ENCODE measurements at places on chromosomes 16 and 17. TPM values are rescaled to one million over a fixed set of nuclear protein-coding genes. Genes with fewer than 3 reads are reported as not detected.

Gene XYLT1
- 6.9 TPM for total RNA-seq

GRCh38 chr17:82519971-82520903, 705 bp downstream of the FOXK2 start:
- peak; percentile 45 for DNase-seq

Gene HASPIN
- 12.7 TPM for total RNA-seq

Gene NOD2
- 0.30 TPM for total RNA-seq

Gene NACA2
- total RNA-seq, result not detected

GRCh38 chr17:28341516-28341915, 6.0 kb downstream of the TNFAIP1 start:
- no peak for DNase-seq

DNA sequence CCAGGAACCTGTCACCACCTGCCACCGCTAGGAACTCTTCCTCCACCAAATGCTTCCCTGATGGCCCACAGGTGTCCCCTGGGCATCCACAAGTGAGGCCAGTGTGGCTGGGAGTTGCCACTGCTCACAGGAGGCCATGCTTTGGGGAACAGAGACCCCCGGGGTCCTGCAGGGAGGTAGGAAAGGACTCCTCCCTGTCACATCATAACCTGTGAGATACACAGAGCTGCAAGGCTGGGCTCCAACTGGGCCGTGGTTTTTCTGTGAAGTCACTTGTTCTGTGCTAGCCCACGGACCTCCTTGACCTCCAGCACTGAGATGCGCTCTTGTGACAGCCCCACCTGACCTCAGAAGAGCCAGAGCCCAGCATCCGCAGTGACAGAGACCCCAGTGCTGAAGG, 311.2 kb downstream of the C16orf95 start:
- DNase-seq, result no peak

DNA sequence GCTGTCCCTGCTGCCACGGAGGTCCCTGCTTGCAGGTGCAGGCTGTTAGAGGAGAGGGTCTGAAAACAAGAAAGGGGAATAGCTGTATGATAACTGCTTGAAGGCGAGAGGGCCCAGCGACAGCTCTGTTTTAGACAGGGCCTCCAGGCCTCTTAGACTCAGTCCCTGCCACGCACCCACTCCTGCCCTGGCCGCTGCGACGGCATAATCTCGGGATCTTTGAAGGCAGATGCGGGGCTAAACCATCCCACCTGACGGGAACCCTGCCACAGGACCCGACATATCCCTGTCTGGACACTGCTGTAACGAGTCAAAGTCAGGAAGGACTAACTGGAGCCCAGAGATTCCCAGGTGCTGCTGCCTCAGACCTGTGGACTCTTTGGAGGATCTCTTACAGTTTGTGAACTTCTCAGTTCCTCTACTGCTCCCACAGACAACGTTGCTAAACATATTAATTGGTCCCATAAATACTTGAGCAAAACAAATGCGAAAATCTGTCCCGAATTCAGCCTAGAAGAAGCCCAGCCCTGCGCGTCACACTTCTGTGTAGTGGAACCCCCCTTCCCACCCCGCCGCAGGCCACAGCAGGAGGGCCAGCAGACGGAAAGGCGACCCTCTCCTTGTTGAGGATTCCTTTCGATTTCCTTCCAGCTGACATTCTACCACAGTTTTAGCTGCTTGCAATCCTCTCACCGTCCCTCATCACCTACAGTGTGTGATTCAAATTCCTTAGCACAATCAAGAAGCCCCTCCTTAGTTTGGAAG, 998 bp upstream of the TMEM11 start:
- peak; percentile 23 for DNase-seq

DNA sequence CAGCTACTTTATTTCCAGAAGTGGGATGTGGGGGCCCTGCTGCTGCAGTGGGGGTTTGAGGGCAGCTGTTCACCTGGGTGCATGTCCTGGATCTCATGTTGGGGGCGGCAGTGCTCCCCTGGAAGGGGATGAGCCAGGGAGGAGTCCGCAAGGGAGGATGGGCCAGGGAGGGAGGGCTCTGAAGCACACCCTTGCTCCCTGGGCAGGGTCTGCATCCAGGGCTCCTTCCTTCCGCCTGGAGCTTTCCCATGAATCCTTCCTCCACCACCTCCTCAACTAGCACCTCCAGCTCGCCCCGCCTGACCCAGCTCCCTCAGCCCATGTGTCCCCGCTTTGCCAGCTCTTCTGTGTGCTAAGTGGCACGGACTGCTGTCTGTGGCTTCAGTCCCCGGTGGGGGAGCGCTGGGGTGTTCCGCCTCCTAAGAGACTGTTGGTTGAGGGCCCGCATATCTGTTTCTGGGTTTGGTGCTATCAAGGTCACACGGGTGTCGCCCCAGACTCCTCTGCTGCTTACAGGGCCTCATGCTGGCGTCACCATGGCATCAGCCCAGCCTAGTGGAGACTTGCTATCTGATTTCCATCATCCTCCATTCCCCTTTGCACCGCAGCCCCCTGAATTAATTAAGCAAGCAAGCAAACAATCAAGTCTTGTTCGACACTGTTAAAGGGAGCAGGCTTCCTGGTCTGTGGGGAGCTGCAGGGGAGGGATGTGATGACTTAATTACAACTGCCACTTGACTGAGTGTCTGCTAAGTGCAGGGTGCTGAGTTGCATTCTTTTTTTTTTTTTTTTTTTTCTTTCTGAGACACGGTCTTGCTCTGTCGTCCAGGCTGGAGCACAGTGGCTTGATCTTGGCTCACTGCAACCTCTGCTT, 71.8 kb downstream of the PRKCA start:
- peak; percentile 78 for DNase-seq

GRCh38 chr16:56999409-57000270, 10.3 kb downstream of the NLRC5 start:
- DNase-seq, result peak; percentile 21

DNA sequence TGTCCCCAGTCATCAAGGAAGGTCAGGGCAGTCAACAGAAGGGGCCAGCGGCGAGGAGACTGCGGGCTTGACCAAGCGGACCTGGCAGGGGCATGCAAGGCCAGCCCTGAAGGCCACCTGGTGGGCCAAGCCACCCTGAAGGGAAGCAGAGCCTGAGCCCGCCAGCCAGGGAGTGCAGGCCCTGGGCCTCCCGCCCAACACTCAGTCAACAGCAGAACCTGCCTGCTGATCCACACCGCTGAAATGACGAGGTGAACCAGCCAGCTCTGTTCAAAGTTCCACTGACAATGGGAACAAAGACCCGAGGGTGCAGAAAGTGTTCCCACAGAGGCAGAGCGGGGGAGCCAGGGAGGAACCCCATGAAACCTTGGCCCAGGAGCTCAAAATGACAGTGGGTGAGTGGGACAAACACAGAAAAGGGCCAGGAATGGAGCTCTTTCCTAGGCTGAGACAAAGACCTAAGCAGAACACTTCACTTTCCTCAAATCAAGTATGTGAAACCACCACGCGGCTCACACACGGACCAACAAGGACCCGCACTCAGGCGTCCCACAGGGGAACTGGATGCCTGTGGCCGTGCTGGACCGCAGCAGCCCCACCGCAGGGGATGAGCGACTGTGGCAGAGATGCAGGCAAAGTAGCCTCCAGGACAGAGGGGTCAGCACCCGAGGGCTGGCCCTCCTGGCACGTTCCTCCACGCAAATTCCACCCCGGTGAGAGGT, 12.0 kb downstream of the AXIN1 start:
- no peak for DNase-seq

DNA sequence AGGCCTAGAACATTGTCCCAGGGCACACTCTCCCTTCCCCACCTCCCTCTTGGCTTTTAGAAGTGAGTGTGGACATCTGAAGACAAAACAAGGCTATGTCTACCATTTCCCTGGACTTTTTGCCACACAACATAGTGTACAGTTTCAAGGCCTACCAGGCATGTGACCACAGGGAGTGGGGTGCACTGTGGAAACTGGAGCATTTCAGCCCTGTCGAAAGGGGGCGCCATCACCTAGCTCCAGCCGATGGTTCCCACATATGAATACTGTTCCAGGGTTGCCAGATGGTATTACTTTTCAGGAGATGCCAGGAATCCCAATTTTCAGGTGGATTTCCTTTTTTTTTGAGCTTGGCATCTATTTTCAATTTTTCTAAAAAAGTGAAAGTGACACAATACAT, 140.7 kb downstream of the KATNIP start:
- peak; percentile 50 for DNase-seq

Measured in Daoy (cell line).